ENCODE measurements at places on chromosomes 2 and 18. TPM values are rescaled to one million over a fixed set of nuclear protein-coding genes. Genes with fewer than 3 reads are reported as not detected.
A peak's percentile ranks its signal among the peaks of the same experiment; 100 is the strongest.

The CYP27C1 gene
- polyA plus RNA-seq, result 6.6 TPM

The LONRF2 gene
- 2.3 TPM for polyA plus RNA-seq

The COMMD1 gene
- polyA plus RNA-seq, result 75.8 TPM

The LINC00305 gene
- 2.3 TPM for polyA plus RNA-seq

The SLC19A3 gene
- 10.3 TPM for polyA plus RNA-seq

DNA sequence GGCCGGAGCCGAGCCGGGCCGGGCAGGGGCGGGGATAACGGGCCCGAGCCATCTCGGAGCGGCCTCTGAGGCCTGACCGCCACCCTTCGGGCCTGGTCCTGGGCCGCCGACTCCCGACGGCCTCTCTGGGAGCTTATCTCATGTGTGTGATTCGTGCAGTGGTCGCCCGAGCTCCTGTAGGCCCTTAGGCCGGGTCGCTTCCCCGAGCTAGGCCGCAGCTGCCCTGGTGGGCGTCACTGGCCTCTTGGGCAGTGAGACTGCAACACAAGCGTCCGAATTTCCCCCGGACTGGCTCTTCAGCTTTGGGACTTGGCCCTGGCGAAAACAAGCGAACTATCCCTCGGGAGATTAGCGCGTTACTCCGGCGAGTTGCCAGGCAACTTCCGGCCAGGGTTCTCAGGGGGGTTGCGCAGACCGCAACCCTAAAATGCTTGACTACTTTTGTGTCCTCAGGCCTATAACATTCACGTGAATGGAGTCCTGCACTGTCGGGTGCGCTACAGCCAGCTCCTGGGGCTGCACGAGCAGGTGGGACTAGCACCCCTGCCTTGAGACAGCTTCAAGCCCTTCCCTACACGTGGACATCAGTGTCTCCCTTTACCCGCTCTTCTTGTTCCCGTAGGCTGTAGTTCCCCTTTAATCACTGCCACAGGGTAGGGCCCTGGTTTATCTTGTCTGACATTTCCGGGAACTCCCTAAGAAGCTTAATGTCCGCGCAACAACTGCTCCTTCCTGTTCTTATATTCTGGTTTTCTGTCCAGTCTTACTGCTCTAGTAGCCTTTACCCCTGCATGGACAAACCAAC, 602 bp downstream of the SNX17 start:
- DNase-seq, result no peak

- no peak for DNase-seq
These were observed 139.2 kb downstream of the GLI2 start for GRCh38 chr2:120874888-120875275.

- DNase-seq, result no peak
These were observed 192.5 kb downstream of the EN1 start for GRCh38 chr2:118654945-118655344.

DNA sequence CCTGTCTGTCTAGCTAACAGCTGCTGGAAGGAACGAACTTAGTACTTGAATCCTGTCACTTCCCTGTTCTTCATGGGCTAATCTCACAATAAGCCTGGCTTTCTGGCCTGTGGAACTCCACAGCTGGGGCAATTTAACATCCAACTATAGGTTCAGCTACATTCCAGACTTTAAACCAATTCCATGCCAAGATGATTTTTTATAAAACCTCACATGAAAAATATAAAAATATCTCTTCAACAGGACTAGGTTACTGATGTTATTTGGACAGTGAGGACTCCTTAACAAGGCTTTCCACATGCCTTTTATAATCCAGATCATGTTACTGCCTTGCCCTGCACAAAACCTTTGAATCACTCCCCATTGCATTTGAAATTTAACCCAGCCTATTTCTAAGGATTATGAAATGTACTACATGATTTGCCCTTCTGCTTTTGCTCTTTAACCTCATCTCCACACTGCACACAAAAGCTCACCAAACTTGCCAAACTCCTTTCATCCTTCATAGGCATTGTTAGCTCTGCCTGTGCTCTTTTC, 863.2 kb upstream of the CHAC2 start:
- no peak for DNase-seq

DNA sequence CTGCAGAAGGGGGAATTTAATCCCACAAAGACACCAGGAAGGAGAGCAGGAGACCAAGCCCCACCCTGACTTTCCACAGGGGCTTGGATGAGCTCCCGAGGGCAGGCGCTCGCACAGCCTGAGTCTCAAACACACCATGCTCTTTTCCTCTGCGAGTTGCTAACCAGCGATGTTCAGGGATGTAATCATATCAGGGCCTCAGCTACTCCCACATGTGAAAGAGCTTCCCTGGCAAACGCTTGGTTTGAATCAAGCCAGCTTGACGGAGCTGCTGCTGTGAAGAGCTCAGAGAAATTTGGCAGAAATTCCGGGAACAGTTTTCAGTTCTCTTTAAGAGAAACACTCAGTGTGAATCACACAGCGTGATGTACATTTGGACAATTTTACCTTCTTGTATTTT, 385.8 kb downstream of the GALR1 start:
- DNase-seq, result no peak

GRCh38 chr2:234997389-234997788, 45.6 kb downstream of the SH3BP4 start:
- no peak for DNase-seq

- no peak for DNase-seq
These were observed 199.1 kb upstream of the NRXN1 start for GRCh38 chr2:51231071-51231470.

DNA sequence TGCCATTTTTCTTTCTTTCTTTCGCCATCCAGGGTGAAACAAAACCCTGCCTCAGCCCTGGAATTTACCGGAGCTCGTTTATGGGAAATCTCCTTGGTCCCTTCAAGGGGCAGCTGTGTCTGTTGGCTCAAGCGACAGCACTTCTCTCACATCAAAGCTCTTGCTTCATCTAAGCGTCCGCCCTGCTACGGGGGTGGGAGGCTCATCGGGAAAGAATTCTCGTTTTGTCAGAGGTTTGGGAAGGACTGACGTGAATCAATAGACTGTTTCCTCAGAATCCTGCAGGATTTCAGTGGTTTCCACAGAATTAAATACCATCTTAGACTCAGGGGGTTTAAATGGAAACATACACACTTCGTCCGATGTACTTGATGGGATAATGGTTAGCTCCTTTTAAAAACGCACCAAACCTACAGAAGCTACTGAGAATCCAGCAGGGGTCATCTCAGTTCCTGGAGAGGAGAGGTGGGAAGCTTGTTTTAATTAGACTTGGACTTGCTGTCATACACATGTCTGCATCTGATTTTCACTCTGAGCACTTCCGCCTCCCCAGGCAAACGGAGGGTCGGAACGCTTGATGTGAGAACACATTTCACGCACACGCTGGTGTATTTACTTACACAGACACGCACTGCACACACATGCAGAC, 91.6 kb downstream of the ASB1 start:
- DNase-seq, result no peak

- DNase-seq, result no peak
These were observed 6.3 kb downstream of the UGT1A1 start for GRCh38 chr2:233766416-233766815.

GRCh38 chr2:15354596-15355366, 206.4 kb downstream of the NBAS start:
- DNase-seq, result no peak

- peak; percentile 27 for DNase-seq
These were observed 100.0 kb downstream of the BAZ2B start for GRCh38 chr2:159516241-159516758.

DNA sequence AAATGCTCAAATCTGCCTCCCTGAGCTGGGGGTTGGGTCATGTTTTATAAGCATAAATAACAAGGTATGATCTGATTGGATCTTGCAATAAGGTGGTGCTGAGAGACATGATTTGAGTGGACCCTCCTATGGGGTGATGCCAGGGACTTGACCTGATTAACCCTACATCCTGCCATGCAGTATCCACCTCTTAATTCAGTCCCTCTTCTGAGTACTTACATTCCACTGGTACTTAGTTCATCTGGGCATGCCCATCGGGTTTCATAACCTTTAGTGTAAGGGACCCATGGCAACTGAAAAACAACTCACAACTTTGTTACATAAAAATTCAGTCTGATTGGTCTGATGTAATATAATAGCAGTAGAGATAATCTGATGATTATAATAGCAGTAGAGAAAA, 397.9 kb upstream of the HNMT start:
- no peak for DNase-seq
